ENCODE measurements at places on chromosomes 5 and 9.

- no peak for DNase-seq
Observed at GRCh38 chr5:79595086-79595485, 17.2 kb upstream of the TENT2 start.

DNA sequence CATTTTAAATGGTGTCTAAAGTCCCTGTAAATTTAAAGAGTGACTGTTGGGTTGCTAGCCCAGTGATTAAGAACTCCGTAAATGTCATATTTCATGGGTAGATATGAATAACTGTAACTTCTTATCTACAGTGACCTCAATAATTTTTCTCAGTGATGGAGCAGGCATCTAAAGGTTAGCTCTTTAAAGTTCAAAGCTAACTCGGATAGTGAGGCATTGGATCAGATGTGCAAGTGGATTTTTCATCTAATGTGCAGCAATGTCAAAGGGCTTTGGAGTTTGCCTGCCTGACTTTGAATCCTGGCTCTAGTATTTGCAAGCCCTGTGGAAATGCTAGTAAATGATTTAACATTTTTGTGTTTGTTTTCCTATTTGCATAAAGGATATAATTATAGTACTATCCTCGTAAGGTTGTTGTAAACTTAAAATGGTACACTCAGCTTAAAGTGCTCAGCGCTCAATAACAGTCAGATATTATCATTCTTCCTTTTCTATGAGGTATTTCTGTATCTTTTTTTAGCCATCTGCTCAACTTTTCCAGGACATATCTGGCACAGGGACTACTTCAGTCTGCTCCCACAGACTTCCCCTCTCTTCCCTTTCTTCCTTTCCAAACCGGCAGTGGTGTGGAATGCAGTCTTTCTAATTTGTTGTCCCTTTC, 163.7 kb upstream of the ELL2 start:
- DNase-seq = no peak

DNA sequence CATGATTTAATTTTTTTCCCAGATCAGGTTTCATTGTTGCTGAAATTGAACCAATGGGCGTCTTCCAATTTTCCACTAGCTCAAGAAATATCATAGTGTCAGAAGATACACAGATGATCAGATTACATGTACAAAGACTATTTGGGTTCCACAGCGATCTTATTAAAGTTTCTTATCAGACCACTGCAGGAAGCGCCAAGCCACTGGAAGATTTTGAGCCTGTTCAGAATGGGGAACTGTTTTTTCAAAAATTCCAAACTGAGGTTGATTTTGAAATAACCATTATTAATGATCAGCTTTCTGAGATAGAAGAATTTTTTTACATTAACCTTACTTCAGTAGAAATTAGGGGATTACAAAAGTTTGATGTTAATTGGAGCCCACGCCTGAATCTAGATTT, 251.6 kb downstream of the ADGRV1 start:
- no peak for DNase-seq

- DNase-seq = no peak
Observed at GRCh38 chr9:91320299-91320698, 41.4 kb downstream of the AUH start.

GRCh38 chr5:179319123-179319522, 26.1 kb downstream of the ADAMTS2 start:
- no peak for DNase-seq

DNA sequence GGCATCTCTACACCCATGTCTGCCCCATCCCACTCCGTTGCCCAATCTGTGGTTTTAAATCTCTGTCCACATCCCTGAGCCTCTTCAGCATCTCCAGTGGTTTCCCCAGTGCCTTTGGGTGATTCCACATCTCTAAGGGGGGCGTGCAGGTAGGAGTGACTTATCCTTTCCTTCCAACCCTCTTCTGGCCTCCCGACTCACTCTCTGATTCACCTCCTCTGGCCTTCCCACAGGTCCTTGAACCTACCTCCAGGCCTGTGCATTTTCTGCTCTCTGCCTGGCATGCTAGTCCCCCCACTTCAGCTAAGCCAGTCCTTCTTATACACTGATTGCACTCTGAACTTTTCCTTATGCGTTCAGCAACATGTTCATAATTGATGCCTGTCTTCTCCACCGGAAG, 99.0 kb downstream of the RALGPS1 start:
- DNase-seq = no peak

DNA sequence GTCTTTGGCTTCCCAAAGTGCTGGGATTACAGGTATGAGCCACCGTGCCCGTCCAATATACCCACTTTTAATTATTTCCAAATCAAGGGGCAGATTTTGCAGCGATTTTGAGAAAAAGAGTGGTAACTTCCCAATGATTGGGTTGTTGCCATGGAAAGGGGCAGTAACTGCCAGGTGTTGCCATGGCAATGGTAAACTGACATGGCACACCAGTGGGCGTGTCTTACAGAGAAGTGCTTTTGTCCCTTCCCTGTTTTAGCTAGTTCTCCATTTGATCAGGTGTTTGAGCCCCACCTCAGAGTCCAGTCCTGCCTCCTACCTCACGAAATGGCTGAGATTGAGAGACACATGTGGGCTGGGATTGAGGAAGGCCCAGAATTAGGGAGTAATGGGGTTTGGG, 86.3 kb upstream of the IER5L start:
- no peak for DNase-seq

DNA sequence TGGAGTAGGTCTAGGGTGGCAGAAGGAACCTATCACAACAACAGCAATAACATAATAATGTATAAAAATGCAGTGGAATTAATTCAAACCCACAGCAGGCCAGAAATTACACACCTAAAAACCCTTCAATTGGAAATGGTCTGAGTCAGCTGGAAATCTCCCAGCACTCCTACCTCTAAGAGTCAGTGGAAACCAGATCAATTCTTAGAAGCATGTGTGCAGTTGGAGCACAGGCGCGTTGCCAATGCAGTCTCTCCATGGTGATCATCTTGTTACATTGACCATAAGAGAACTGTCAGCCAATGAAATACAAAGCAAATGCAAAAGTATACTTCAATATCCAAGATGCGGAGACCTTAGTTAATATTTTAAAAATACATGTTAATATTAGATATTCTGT, 15.1 kb upstream of the CSNK1G3 start:
- DNase-seq = no peak

- DNase-seq = no peak
Observed at GRCh38 chr5:38615981-38616451, 59.6 kb upstream of the LIFR start.

DNA sequence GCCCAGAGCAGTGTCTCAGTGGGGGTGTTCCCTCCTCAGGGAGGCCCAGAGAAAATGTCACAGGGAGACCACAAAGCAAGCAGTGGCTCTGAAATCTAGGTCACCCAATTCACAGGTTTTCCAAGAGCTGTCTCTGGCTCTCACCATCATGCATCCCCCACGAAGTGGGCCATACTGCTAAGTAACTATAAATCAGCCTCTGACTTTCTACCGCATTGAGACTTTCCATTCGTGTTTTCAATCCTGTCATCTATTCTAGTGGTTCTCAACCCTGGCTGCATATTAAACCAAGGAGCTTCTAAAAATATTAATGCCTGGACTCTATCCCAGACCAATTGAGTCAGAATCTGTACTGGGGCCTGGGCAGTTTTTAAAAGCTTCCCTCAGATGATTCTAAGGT, 2.0 kb upstream of the C1QTNF3 start:
- no peak for DNase-seq

GRCh38 chr5:27511061-27511460, 472.7 kb upstream of the CDH9 start:
- DNase-seq = no peak

GRCh38 chr5:79111960-79112702, 522 bp downstream of the BHMT start:
- DNase-seq = no peak

- no peak for DNase-seq
Observed at GRCh38 chr9:134436379-134436762, 110.1 kb downstream of the RXRA start.

DNA sequence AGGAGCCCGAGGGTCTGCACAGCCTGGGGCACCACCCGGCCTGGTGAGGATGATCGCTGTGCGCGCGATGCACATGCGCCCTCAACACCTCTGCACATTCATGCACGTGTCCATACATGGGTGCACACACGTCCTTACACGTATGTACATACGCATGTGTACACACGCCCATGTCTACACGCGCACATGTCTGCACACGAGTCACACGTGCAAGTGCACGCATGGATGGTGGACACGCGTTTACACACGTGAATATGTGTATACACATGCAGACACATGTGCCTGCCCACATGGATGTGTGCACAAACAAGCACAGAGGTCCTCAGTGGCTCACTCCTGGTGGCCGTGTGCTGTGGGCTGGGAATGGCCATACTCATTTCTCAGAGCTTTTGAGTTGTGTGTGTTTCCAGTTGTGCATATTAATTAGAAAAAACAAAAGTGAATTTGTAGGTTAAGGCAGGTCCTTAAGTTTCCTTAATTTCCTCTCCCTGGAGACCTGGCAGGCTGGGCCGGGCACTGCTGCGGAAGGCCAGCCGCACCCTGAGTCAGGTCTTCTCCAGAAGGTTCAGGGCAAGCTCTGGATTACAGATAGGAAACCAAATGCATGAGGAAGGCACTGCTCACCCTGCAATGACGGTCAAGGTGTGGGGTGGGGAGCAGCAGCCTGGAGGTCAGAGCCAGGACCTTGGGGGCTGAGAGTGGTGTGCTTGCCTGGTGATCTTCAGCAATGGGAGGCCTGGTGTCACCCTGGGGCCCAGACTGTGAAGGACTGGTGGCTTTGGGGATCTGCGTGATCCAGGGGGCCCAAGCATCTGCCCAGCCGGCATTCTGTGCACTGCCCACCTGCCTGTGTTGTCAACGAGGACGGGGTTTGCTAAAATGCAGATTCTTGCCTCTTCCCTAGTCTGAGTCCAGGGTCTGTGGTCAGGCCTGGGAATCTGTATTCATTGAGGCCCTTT, 1.3 kb upstream of the RNU6ATAC start:
- DNase-seq = no peak

- DNase-seq = no peak
Observed at GRCh38 chr5:143231416-143231815, 172.1 kb downstream of the NR3C1 start.

DNA sequence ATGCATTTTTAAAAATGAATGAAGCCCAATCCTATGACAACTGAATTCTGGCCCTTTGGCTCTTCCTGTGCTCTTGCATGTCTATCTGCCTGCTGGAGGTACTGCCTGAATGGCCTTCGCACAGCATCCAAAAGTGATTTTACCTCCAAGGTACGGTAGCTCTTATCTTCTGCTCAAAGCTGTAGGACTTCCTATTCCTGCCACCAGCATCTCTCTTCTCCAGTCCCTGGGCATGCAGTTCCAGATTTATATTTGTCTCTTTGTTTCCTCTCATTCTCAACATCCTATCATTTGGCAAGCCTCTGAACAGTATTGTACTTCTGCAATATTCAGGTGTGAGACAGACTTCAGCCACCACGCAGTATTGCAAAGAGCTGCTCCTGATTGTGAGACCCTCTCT, 43.7 kb upstream of the SH3GL2 start:
- DNase-seq = no peak

DNA sequence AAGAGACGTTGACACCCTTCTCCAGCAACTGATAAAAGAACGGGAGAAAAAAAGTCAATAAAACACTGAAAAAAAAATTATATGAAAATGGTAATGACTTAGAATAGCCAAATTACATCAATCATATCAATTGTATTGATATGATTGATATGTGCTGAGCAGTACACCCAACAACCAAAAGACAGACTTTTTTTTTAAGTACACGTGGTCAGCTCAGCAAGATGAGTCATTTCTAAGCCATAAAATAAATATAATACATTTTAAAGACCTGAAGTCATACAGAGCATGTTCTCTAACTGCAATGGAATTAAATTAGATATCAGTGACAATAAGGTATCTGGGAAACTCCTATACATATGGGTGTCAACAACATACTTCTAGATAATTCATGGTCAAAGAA, 30.9 kb upstream of the OLFM1 start:
- no peak for DNase-seq

DNA sequence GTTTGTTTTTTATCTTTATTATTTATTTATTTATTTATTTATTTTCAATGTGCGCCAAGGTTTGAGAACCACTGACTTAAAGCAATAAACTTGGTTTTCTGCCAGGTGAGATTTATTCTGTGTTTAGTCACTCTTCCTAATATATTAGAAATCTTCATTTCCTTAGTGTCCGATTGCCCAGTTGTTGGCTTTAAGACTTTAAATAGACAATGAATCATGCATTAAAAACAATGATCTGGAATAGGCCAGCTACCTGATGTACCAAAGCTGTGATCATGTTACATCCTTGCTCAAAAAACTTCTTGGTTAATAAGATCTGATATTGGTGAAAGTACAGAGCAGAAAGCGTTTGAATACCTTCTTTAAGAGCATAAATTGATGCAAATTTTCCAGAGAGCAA, 52.1 kb upstream of the ERBIN start:
- DNase-seq = no peak

DNA sequence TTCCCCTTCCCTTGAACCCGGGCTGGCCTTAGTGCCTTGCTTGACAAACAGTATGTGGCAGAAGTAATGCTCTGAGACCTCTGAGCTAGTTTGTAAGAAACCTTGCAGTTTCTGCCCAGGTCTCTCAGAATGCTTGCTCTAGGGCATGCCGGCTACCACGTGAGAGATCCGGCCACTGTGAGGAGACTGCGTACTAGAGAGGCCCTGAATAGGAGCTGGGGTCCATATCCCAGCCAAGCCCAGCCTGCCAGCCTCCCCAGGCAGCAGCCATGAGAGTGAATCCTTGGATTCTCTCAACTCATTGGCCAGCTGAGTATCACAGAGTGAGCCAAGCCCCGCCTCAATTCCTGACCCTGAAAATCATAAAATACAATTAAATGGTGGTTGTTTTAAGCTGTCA, 16.0 kb upstream of the COL15A1 start:
- DNase-seq = no peak

DNA sequence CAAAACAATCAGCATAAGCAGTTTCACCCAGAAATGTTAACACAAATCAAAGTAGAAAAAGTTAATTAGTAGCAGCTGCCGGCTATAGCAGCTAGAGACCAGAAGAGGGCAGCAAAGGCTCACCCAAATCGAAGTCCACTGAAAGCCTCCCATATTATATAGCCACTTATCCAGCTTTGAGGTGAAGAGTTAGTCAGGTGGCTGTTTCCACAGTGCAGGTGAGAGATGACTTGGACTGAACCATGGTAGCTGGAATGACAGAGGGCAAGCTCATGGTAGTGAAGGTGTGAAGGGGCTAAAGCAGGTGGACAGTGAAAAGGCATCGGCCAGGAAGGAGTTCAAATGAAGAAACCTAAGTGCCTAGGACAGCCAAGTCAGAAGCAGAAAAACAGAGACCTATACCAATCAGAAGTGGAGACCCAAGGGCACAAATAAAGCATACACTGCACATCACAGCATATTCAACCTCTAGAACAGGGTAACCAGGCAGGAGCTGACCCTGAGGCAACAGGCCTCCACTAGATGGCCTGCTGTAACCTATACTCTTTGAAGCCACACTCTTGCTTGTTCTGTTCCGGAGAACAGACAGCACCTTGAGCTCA, 7.2 kb upstream of the RNF38 start:
- peak; percentile 77 for DNase-seq
